ENCODE measurements at places on chromosomes 12 and 14.

- no peak for DNase-seq
Measured at GRCh38 chr12:93429448-93429847, 12.3 kb downstream of the UBE2N start.

GRCh38 chr12:91098941-91099340 is 12.4 kb downstream of the LUM start:
- DNase-seq, result no peak

DNA sequence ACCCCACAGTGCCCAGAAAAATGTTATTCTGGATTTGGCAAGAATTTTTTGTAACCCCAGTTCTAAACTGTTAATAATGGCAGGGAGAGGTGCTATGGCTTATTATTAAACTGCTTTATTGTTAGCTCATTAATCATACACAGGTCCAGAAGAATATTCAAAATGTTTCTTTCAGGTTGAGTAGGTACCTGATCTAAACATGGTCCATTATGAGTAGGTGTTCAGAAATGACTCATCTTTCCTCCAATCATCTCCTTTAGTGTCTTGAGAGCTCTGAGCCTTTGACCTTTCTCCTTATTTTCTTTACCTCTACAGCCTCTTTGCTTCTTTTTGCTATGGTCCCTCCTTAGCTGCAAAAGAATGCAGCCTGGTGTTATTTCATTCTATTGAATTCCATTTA is 211.0 kb upstream of the GARIN6 start:
- DNase-seq, result no peak

DNA sequence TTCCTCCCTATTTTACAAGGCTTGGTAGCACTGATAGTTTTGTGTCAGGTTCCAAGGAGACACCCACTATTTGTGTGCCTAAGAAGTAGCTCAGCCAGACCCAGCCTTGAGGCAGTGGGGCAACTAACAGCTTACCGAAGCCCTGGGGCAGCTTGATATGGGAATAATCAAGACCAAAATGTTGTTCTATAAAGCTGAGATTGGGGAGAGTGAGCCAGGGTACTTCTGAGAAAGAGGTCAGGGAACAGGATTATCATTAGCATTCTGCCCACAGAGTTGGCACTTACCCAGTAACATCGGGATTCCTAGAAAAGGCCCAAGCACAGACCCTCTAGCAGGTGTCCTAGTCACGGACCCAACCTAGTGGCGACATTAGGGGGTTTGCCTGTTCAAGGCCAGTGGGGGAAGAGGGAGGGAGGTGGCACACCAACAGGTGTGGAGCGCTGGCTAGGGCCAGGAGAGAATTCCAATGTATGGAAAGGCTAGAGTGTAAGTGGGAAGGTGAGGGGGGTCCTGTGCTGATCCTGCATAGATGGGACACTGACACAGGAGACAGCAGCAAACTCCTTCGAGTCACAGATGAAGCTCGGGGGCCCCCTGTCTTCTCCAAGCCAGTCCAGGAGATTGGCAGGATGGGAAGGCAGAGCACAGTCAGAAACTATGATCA is 4.9 kb downstream of the PPP1R3E start:
- no peak for DNase-seq

All from Right ventricle myocardium inferior (tissue), 1 donor.